ENCODE measurements at places on chromosomes 11 and 22.

DNA sequence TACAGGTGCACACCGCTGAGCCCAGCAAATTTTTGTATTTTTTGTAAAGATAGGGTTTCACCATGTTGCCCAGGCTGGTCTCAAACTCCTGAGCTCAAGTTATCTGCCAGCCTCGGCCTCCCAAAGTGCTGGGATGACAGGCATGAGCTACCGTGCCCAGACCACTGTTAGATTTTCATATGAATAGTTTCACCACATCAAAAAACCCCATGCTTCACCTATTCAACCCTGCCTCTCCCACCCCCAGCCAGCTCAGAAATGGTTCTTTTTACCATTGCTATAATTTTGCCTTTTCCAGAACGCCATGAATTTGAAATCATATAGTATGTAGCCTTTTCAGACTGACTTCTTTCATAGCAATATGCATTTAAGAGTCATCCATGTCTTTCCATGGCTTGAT lies 37.9 kb downstream of the CDPF1 start:
- DNase-seq = no peak

DNA sequence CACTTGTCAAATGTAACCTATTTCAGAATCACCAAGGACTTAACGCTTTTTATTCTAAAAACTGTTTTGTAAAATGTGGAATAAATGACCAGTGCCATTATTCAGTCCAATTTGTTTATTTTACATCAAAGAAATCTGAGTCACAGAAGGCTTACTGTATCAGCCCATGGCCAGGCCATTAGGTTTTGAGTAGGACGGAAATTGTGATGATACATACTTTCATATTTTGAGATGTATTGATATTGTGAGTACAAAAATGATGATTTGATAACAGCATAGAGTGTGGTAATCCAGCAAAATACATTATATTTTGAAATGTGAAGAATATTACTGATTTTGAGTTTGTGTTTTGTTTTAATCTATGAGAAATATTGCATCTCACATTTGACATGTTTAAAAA lies 81.1 kb downstream of the PIWIL3 start:
- DNase-seq = no peak

- DNase-seq = no peak
These were observed 9.8 kb downstream of the SPON1 start for GRCh38 chr11:13972043-13972910.

DNA sequence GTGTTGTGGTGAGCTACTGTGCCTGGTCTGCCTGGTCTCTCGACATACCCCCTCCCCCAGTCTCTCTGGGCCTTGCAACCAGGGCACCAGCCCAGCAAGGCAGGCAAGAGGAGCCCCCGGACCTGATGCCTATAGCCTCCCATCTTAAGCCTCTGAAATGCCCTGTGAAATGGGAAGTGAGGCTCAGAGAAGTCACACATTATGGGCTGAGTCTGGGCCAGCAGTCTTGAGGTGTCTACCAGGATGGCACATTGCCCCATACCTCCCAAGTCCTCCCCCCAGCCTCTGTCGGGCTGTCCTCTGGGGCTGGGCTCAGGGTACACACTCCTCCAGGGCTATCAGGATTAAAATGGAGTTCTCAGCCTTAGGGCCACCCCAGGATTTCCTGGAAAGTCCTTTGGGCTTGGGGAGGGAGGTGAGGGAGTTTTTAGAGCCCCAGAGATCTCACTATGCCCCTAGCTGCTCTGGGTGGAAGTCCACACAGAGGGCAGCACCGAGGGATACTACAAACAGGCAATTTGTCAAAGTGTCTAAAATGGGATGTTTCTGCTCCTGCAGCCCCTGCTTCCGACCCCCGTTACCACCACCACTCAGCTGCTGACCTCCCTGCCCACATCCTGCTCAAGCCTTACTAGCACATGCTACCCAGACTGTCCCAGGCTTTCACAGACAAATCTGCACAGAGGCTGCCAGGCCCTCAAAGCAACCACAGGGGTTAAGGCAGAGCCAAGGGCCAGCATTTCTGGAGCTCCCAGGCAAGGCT lies 3.1 kb upstream of the SH3BP1 start:
- no peak for DNase-seq

- DNase-seq = peak; percentile 25
These were observed 31.5 kb downstream of the KIAA0930 start for GRCh38 chr22:45208993-45209838.

DNA sequence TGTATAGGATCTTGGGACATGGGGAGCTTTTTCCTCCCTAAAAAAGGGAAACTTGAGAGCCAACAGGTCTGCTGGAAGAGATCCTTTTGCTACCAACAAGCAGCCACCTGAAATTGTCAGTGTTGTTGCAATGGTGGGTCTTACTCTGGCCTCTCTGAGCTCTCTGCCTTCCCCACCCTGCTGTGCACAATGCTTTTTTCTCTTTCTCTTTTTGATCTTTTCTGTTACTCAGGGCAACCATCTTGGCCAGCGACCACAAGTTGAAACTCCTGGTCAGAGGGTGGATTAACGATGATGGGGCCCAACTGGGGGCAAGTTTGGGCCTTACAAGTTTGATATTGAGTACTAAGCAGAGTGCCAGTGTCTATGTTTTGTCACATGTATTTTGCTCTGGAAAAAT lies 155.8 kb downstream of the KIRREL3 start:
- DNase-seq = no peak

- no peak for DNase-seq
These were observed 452.3 kb downstream of the RAB38 start for GRCh38 chr11:87722756-87723565.

- no peak for DNase-seq
These were observed 105.5 kb downstream of the CSNK2A3 start for GRCh38 chr11:11247576-11247975.

GRCh38 chr11:79396674-79397073 lies 44.2 kb downstream of the TENM4 start:
- no peak for DNase-seq

- DNase-seq = no peak
These were observed 729.4 kb downstream of the OPCML start for GRCh38 chr11:132802947-132803346.

DNA sequence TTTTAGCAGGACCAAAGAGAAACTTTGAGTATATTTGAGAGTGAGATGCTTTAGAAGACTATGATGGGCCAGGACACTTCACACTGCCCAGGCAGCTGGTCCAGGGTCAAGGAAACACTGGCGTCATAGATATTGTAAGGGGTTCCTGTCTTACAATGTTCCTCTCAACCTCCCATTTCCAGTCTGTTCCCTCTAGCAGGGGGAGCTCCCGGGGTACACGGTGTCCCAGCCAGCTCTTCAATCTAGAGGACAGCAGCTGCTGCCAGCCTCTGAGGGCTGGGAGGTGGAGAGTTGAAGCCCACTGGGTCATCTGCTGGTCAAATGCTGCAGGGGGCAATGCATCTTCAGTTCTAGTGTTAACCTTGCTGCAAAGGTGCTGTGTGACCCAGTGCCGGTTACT lies 40.7 kb upstream of the TIMP3 start:
- no peak for DNase-seq

DNA sequence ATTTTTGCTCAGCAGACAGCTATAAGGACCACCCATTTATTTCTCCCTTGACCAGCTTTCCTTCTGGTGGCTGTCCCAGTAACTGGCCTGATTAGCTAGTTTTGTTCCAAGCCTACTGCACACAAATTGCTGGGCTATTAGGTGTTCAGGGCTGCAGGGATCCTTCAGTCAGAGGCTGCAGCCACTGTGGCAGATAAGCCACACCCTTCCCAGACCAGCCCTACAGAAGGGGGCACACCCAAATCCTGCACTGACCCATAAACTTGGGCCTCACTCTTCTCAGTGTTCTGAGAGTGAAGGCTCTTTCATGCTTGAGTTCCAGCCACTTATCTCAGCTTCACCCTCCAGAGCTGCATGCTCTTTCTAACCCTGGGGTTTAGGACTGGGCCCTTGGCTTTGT lies 200.0 kb downstream of the AASDHPPT start:
- no peak for DNase-seq

DNA sequence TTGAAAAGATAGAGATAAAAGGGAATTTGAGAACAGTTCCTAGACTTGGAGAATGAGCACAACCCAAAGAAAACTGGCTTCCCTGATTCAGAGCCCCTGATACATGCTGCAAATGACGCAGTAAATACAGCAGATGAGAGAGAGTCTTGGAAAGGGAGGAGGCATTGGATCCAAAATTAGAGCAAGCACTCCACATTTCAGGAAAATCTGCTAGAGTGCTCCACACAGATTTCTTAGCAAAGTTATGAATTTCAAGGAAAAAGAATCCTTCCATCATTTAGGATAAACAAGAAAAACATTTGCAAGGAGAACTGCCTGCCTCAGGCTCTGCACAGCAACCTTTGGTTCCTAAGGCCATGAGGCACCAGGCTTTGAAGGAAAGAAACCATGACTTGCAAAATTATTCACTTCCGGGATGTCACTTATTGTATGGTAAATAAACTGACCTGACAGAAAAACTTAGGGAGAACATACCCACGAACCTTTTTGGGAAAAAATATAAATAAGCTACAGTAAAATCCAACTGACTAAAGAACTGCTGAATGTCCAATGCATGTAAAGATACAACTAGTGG lies 89.8 kb upstream of the RTL6 start:
- no peak for DNase-seq

DNA sequence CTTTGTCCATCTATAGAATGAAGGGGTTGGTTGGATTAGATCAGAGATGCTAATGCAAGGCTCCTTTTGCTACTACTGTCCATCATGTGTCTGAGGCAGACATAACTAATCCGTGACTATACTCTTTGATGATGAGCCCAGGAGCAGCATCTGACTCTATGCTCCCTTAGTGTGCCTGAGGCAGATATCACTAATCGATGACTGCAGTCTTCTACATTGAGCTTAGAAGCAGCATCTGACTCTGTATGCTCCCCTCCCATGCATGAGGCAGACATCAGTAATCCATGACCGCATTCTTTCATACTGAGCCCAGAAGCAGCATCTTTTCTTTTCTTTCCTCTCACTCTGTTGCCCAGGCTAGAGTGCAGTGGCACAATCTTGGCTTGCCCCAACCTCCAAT lies 4.2 kb downstream of the TCN2 start:
- DNase-seq = no peak

DNA sequence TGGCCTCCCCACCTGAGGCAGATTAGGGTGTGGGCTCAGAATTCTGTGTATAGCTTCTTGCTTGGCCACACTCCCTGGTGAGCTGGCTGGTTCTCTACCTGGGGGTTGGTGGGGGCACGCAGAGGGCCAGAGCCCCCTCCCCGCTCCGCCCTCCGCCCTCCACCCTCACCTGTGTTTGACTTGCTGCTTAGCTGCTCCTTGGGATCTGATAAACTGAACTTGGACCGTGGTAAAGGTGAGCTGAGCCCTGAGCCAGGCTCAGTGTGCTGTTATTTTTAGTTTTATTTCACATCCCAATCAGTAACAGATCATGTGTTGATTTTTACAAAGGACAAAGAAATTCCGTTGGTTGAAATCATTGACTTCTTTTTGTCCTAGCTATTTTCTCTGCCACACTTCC lies 2.0 kb downstream of the OVOL1 start:
- DNase-seq = no peak

- peak; percentile 10 for DNase-seq
These were observed 86.6 kb upstream of the ARHGAP32 start for GRCh38 chr11:129278586-129279319.

- no peak for DNase-seq
These were observed 802.3 kb upstream of the ARHGAP42 start for GRCh38 chr11:99884750-99885149.

DNA sequence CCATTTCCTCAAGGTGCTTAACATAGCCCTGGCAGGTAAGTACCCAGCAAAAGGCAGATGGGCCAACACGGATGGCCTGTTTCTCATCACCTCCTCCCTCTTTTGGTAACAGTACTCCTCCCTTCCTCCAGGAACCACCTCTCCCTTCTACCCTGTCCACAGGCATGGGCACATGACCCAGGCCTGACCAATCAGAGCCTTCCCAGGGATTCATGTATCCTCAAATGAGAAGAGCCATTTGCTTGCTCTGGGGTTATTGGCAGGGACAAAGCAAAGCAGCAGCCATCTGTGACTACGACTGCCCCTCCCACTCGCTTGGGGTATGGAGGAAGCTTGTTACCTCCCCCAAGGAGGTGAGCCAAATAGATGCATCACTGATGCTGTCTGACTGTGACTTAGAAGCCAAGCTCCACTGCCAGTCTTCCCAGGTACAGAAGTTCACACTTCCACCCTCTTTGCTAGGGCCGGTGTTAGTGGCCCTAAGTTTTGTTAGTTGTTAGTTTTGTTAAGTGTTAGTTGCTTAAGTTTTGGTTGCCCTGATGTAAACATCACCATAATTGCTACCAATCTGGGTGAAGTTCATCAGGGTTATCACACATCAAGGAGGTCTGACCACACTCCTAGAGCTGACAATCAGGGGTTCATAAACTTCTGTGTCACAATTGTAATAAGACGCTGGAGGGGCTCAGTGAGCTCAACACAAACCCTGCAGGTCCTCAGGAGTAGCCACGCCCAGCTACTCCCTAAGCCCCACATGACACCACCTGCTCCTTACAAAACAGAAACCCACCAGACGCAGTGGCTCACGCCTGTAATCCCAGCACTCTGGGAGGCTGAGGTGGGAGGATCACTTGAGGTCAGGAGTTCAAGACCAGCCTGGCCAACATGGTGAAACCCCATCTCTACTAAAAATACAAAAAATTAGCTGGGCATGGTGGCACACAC lies 57.3 kb downstream of the ARFGAP3 start:
- DNase-seq = no peak

GRCh38 chr11:129224538-129224937 lies 32.4 kb upstream of the ARHGAP32 start:
- no peak for DNase-seq

DNA sequence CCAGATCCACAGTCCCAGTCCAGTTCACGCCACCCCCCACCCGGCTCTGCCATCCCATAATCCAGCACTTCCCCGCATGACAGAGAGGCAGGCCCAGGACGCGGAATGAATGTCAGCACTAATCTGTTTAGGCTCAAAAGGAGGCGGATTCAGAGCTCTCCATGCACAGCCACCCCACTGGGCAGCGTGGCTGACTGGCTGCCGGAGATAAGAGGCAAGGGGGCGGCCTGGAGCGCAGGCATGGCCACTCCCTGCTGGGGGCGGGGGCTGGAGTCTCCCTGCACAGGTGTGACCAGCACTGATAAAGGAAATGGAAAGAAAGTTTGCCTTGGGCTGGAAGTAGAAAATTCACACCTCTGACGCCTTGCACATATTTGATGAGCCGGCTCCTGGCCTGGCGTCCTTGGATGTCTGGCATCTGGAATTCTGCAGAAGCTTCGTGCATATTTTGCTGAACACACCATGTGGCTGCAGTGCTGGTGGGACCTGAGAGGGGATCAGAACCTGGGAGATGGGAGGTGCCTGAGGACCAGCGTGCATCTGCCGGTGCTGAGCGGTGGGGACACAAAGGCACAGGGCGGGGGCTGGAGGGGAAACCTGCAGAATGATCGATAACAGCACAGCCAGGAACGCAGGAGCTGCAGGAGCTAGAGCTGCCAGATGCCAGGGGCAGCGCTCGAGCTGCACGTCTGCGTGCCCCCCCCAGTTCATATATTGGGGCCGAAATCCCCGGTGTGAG lies 344.4 kb downstream of the CTTN start:
- DNase-seq = no peak

GRCh38 chr11:78397398-78397797 lies 20.2 kb downstream of the GAB2 start:
- DNase-seq = no peak
